ENCODE measurements at places on chromosomes 1 and 21.

GRCh38 chr1:182520736-182521135 lies 68.3 kb downstream of the RNASEL start:
- no peak for DNase-seq

GRCh38 chr1:57091642-57092041 lies 125.8 kb upstream of the C8B start:
- no peak for DNase-seq

GRCh38 chr1:204464187-204464631 lies 30.4 kb downstream of the PIK3C2B start:
- no peak for DNase-seq

DNA sequence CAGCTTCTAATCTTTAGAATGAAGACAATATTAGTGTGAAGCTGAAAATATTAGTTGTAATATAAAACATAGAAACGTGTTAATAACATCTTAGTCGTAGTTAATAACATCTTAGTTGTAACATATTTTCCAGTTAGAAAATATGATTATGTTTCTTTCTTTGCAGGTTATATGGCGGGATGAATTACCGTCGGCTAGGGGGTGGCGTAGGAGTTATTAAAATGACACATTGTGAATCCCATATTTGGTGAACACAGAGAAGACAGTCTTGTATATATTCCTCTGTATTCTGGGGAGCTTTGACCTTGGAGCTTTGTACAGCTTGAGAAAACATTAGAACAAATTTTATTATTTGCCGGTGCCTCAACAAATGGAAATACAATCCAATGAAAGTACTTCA lies 39.5 kb upstream of the DARS2 start:
- no peak for DNase-seq

DNA sequence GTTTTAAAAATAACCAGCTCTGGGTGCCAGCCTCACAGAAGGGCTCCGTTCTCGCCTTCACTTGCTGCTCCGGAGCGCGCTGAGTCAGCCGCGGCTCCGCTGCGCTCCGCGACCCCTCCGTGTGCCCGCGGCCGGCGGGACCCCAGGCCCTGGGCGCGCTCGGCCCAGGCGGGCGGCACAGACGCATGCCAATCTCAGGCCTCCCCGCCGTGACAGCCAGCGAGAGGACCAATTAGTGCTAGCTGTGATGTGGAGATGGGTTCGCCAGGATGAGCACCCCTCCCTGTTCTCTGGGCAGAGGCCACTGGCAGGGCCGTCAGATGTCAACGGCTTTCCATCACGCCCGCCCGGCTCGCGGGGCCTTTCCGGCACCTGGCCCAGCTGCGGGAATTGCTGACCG lies 293.8 kb downstream of the SPATA17 start:
- DNase-seq = no peak

All from head of caudate nucleus (tissue), 42 donors.